ENCODE measurements at places on chromosomes 5 and 9.
A peak's percentile ranks its signal among the peaks of the same experiment; 100 is the strongest.

DNA sequence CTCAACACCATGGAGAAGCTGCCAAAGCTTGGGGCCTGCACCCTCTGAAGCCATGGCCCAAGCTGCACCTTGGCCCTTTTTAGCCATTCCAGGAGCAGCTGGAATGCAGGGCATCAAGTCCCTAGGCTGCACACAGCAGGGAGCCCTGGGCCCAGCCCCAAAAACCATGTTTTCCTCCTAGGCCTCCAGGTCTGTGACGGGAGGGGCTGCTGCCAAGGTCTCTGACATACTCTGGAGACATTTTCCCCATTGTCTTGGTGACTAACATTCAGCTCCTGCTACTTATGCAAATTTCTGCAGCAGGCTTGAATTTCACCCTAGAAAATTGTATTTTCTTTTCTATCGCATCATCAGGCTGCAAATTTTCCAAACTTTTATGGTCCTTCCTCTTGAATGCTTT is 64.6 kb downstream of the ELOVL7 start:
- DNase-seq, result no peak

GRCh38 chr9:25702536-25702935 is 24.3 kb upstream of the TUSC1 start:
- no peak for DNase-seq

GRCh38 chr5:87081016-87081415 is 186.7 kb upstream of the RASA1 start:
- no peak for DNase-seq

GRCh38 chr9:118975736-118976135 is 393.5 kb downstream of the BRINP1 start:
- DNase-seq, result no peak

DNA sequence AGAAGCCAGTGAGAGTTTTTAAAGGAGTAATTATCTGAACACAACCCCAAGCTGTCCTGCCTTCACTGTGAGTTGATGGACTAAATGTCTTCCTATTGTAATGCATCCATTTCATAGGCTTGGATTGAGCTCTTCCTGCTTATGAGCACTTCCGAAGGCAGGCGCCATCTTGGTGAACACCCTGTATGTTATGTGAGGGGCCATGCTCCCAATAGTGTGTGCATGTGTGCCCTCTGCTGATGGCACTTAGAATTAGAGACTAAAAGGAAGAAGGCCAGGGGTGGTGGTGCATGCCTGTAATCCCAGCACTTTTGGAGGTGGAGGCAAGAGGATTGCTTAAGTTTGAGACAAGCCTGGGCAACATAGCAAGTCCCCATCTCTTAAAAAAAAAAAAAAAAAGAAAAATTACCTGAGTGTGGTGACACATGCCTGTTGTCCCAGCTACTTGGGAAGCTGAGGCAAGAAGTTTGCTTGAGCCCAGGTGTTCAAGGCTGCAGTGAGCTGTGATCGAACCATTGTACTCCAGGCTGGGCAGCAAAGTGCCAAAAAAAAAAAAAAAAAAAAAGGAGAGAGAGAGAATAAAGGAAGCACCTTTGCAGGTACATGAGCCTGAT is 65.0 kb downstream of the C9orf152 start:
- no peak for DNase-seq

- DNase-seq, result no peak
These were observed 58.8 kb downstream of the COL27A1 start for GRCh38 chr9:114214181-114214580.

- no peak for DNase-seq
These were observed 15.2 kb downstream of the CCDC125 start for GRCh38 chr5:69317391-69317790.

- no peak for DNase-seq
These were observed 112.9 kb upstream of the ELAVL2 start for GRCh38 chr9:23938908-23939307.

- DNase-seq, result peak; percentile 38
These were observed at the start of gene PCDHGA12 for GRCh38 chr5:141430332-141431113. Gene PCDHGA12, plus strand, starts transcription at chr5:141430507. Its CDS starts 253 bp downstream, at chr5:141430760.

- DNase-seq, result no peak
These were observed 14.1 kb downstream of the FBXL17 start for GRCh38 chr5:108367679-108368334.

- DNase-seq, result no peak
These were observed 26.5 kb downstream of the MRPS27 start for GRCh38 chr5:72293495-72294055.

GRCh38 chr5:57902095-57902494 is 419.5 kb upstream of the ACTBL2 start:
- no peak for DNase-seq

GRCh38 chr9:134227451-134228411 is 63.4 kb upstream of the RNU6ATAC start:
- no peak for DNase-seq

DNA sequence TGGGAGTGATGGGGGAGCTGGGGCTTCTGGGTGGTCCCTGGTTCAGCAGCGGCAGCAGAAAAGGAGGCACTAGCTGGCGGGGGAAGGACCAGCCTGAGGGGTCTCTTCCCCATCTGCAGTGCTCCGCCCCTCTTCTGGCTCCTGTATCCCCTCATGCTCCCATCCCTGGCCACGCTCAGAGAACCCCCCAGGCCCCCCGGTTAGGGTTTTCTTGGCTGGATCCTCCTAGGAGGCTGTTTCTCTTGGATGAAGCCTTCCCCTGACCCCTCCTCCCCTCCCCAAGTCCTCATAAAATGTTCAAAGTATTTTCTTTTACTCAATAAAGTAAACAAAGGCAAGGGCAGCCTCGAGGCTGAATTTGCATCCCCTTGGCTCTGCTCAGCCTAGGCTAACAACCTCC is 60.8 kb downstream of the FGF18 start:
- no peak for DNase-seq

DNA sequence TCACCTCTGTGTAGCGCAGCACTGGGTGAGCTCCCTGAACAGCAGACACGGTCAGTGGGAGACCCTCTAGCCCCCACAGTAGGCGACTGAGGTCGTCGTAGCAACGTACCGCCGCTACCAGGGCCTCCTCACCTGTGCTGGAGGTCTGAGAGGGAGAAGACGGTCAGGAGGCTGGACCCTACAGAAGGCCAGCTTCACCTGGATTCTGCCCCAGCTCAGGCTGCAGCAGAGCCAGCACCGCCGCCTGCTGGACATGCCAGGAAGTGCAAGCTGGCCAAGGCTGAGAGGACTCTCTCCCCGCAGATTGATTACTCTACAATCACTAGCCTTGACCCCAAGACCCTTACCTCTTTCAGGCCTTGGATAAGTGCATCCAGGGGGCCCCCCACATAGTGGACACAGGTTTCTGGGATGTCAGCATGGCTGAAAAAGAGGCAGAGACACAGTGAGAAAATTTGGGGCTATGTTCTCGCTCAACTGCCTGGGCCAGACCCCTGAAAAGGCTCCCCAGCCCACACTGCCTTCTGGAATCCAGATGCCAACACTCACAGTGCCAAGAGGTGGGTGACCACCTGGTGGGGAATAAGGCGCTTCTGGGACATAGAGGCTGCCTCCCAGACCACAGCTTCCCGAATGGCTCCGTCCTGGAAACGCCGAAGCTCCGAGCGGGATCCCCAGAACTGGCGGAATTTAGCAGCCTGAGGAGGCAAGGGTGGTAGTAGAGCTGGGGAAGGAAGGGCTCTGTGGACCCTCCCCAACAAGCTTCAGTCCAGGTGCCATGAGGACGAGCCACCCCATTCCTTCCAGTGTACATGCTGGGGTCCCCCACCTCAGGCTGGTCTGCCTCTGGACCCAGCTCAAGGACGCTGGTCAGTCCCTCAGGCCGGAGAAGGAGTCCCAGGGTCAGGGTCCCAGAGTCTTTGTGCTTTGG is 6.9 kb downstream of the NOL6 start:
- DNase-seq, result no peak

GRCh38 chr9:133506653-133507038 is 18.1 kb downstream of the MYMK start:
- no peak for DNase-seq

DNA sequence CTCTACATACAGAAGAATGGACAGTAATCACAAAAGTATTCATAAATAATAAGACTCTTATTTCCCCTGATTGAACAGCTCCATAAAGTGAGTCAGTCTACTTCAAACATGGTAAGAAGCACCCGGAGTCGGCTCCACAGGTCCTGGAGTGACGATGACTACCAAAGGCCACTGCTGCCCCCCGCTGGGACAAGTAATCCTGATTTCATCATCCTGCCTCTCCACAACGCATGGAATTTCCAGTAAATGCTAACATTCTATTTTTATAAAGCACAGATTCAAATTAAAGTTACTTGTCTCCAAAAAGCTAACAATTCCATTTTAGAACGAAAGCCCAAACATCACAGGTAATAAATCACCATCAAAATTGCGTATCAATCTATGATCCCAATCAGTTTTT is 16.2 kb downstream of the ATPSCKMT start:
- DNase-seq, result no peak

GRCh38 chr9:101512116-101512515 is 21.5 kb upstream of the RNF20 start:
- DNase-seq, result no peak

GRCh38 chr5:6591671-6592288 is 41.1 kb downstream of the NSUN2 start:
- no peak for DNase-seq

DNA sequence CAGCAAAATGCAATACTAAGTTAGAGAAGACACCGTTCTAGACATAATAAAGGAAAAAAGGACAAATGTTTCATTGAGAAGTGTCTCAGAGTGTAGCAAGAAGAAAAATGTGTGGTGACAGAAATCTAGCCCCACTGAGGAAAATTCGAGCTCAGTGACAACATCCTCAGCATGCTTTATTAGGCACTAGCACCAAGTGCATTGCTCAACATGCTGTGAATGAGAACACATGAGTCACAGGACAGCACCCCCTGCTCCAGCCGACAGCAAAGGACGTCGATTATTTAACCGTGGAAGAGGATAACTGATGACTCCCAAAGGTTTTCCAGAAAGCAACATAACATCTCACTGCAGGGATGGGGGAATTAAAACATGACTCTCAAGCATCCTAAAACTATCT is 182.7 kb downstream of the GNAQ start:
- DNase-seq, result no peak

- no peak for DNase-seq
These were observed 24.2 kb downstream of the FBN2 start for GRCh38 chr5:128513806-128514205.

DNA sequence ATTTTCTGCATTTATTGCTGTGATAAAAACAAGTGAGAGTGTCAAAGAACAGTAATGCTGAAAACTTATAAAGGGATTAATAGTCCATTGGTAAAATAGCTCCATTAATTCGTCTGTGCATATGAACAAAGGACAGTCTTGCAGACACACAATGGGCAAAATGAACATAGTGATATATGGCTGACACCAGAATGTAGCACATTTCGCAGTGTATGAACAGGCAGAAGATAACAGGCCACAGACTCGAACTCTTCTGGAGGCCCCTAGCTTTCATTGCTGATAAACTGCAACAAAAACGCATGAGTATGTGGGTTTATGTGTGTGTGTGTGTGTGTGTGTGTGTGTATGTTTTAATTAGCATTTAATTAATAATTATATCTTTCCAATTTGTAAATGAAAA is 354.8 kb downstream of the TAF11L14 start:
- DNase-seq, result no peak

DNA sequence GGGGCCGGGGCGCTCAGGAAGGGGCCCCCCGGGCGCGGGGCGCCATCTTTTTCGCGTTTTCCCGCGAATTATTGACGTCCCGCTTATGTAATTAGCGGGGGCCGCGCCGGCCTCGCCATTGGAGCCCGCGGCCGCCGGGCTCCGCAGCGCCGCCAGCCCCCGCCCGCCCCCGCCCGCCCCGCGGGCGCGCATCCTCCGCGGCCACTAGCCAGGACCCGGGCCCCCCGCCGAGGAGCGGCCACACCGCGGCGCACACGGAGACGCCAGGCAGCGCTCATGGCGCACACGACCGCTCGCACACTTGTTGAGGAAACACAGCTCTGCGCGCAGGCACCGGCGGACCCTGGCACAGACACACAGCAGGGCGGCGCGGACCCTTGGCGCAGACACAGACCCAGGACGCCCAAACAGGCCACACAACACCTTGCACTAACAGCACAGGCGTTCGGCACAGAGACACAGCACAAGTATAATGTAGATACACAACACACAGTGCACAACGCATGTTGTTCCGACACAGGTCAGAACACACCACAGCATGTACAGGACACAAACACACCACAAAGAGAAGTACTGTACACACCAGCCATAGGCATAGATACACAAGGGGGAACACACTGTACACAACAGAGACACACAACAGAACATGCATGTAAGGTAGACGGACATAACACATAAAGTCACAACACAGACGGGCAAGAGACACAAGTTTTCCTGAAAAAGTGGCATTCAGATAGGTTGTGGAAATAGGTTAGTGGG is 467 bp upstream of the PHF19 start:
- DNase-seq, result peak; percentile 56

GRCh38 chr9:88173378-88173999 is 35.2 kb upstream of the SPATA31C2 start:
- DNase-seq, result peak; percentile 16

DNA sequence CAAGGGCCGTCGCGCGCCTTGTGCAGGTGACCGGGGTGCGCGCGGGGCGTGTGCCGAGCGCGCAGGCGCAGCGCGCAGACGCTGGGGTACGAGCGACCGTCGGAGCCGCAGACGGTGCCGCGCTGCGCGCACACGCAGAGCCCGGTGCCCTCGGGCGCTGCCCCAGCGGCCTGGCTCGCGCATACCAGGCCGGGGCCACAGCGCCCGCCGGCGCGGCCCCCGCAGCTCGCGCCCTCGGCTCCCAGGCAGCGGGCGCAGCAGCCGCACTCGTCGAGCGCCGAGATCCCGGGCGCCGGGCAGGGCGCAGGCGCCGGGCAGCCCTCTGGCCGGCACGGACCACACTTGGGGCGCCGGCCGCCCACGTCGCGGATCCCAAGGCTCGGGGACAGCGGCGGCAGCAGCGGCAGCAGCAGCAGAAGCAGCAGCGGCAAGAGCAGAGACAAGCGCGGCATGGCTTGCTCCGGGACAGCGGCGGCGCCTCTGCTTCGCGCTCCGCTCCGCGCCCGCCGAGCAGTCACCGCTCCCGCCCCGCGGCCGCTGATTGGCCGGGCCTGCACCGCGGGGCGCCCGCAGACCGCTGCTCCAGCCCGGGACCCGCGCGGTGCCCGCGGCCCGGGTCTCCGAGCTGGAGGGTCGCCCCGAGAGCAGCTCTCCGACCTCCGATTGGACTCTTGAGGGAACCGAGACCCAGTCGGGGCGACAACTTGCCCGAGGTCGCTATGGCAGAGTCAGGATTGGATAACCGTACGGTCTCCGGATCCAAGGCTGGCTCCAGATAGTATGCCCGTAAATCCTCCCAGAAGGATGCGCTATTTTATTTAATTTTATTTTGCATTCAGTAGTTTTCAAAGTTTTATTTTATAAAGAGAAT is at the start of gene IGFBPL1:
Gene IGFBPL1 (minus strand): TSS at position 482 of the 871 bp plus-strand sequence. CDS start 30 bp downstream, at position 452.
- no peak for DNase-seq

- DNase-seq, result no peak
These were observed 15.1 kb downstream of the AK3 start for GRCh38 chr9:4725706-4726442.

Measured in stimulated activated naive B cell treated with anti-CD40 and anti-IgM and Interleukin-4, amounts not matched to agents 10 μg/mL and 1 μg/mL and 100 μg/mL, for 72 hours (primary cell).